ENCODE measurements at places on chromosomes 6 and 20.
A peak's percentile ranks its signal among the peaks of the same experiment; 100 is the strongest.

DNA sequence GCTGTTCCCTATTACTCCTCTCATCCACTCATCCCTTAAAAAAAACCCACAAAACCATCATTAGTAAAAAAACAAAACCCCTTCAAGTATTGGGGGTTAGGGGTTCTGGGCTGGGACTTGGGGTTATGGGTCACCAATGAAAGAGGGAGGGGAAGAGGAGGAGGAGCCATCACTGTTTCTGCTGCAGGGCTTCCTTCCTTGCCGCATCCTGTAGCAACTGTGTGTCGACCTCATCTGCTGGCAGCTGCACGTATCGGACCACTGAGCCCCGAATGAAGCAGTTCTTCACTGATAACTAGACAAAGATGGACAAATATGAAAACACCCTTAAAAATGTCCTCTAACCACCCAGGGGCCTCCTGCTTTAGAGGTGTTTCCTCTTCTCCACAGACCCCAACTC lies 2.0 kb upstream of the VARS1 start:
- no peaks in the 10 kb centered on the region for H3K4me1 ChIP-seq
- no peak for DNase-seq
- no peak overlapping the region for H3K4me3 ChIP-seq

DNA sequence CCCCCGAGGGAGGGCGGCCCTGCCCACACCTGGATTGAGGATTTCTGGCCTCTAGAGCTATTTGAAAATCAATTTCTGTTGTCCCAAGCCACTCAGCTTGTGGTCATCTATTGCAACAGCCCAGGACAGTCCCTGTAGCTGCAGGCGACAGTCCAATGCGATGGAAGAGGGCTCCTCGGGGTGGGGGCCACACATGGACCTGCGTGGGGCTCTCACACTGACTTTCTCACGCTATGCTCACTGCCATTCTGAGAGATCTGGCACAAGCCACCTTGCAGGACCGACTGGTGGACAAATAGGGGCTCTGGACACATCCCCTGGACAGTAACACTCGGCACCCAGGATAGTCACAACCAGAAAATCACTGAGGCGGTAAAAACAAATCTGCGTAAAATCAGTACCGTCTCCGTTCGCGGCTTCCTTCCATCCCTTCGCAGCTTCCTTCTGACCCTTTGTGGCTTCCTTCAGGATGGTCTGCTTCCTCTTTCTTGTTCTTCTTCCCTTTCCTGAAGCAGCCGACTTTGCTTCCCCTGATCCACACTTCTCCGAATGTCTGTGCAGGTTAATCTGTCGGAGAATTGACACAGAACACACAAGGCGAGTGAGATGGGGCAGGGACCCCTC lies 21.8 kb downstream of the CTCFL start:
- H3K4me3 ChIP-seq, result no peak overlapping the region
- no peaks in the 10 kb centered on the region for H3K36me3 ChIP-seq
- H3K27me3 ChIP-seq, result peaks cover 24% of the 10 kb centered on the region

GRCh38 chr6:143396497-143397226 lies 53.8 kb downstream of the ADAT2 start:
- no peak overlapping the region for H3K27ac ChIP-seq
- no peak for DNase-seq
- H3K27me3 ChIP-seq, result no peaks in the 10 kb centered on the region

GRCh38 chr6:44388887-44389286 lies 1.4 kb downstream of the CDC5L start:
- H3K4me3 ChIP-seq, result peak overlapping the region; percentile 63
- H3K36me3 ChIP-seq, result peaks cover 56% of the 10 kb centered on the region
- DNase-seq, result no peak
- peaks cover 15% of the 10 kb centered on the region for H3K4me1 ChIP-seq
- no peak overlapping the region for H3K27ac ChIP-seq

DNA sequence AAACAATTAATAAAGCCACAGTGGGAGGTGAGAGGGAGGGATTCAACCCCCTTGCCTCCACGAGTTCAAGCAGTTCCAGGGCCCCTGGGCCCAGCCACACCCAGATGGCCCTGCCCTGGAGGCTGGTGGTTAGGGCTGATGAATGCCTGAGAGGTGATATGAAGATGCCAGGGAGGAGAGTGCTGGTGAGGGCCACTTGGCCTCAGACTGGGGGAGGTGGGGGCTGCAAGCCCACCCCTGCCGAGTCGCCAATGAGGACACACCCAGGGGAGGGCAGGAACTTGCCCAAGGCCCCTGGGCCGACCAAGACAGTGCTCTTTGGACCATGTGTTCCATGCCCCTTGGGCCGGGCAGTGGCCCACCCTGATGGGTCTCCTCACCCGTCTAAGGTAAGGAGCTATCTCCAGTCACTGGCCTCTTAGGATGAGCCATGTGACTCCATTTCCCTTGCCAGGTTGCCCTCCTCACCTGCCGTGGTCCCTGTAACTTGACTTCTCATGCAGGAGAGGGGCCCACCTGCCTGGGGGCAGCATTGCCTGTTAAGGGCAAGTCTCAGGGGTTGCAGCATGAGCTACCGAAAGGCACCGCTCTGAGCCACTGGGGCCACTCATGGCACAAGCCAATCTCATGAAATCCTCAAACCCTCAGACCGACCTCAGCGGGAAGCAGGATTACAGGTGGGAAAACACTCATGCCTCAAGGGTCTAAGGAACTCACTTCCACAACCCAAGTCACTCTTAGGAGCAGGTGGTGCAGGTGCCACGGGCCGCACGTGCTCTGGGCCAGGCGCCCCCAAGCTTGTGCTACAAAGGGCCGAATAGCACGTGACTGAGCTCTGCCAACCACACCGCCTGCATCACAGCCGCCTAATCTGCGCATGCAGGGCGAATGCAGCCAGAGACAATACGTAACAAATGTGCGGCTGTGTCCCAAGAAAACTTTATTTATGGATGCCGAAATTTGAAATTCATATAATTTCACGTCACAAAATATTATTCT lies 147.4 kb upstream of the MLN start:
- H3K27ac ChIP-seq, result no peak overlapping the region
- no peaks in the 10 kb centered on the region for H3K36me3 ChIP-seq
- no peak overlapping the region for H3K4me3 ChIP-seq

GRCh38 chr6:23320471-23321015 lies 751.2 kb downstream of the HDGFL1 start:
- H3K4me3 ChIP-seq, result no peak overlapping the region
- H3K27me3 ChIP-seq, result no peaks in the 10 kb centered on the region
- no peak for DNase-seq
- H3K4me1 ChIP-seq, result no peaks in the 10 kb centered on the region
- H3K36me3 ChIP-seq, result no peaks in the 10 kb centered on the region

DNA sequence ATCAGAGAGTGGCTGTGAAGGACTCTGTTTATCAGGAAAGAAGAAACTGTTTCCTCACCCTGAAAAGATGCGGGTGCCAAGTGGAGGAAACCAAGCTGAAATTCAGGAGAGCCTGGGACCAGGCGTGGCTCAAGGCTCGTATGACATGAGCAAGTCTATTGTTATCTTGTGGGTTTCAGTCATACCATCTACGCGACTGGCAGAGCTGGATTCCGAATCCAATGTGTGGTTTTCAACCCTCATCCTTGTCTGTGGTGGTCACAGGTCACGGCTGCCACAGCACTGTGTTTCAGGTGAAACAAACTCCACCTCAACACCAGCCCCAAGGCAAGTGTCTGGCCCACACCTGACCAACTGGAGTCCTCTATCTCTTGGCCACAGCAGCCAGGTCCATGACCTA lies 9.1 kb downstream of the MC3R start:
- H3K4me1 ChIP-seq, result no peaks in the 10 kb centered on the region
- H3K36me3 ChIP-seq, result no peaks in the 10 kb centered on the region
- no peaks in the 10 kb centered on the region for H3K27me3 ChIP-seq
- no peak overlapping the region for H3K4me3 ChIP-seq
- no peak overlapping the region for H3K27ac ChIP-seq

DNA sequence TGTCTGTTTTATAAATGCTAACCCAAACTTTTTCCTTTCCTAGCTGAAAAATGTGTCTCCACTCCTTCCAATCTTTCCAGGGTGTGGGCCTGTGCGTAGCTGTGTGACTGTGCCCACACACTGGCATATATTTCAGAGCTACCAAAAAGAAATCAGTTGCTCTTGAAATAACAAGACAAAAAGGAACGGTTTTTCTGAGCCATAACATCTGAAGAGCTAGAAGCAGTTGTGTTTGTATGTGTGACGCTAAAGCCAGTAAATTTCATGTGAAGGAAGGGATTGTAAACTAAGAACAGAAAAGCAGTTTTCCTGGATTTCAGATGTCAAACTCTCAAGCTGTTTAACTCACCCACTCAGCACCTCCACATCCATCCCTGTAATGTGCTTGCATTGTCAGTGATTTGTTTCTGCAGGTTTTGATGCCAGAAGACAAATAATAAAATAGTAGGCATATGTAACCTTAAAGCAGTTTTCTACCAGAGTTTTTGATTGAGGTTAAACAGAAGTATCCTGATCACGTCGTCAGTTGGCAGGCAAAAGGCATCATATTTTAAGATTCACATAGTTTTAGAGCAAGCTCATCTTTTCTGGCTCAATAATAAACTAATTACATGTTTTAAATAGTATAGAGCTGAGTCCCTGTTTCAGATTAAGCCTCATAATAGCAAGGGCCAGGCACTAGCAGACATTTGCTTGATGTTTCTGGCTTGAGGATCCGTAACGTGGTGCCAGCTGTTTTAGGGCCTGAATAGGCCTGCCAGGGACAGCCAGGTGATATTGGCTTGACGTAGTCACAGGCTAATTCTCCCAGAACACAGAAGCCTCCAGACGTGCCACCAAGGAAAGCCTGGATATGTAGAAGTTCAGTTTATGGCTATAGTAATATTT lies 90.9 kb downstream of the FOXO3 start:
- no peak overlapping the region for H3K4me3 ChIP-seq
- no peak for DNase-seq

DNA sequence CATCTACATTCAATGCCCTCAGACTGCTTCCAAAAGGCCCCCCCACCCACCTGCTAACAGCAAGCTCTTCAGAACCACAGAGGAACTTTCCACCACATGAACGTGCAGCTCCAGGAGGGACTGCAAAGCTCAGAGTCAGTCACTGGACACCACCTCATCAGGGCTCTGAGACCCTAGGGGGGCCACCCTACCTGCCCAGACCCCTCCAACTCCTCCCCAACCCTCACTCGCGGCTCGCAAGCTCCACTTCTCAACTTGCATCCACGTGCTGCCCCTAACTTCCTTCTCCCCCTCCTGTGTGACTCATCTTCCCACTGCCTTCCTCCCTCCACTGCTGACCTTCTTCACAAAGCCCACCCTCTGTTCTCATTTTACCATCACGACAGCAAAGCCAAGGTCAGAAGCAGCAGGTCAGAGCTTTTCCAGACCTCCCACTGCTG lies 6.5 kb downstream of the MBOAT1 start:
- no peak for DNase-seq
- H3K27ac ChIP-seq, result no peak overlapping the region
- no peaks in the 10 kb centered on the region for H3K4me1 ChIP-seq
- no peak overlapping the region for H3K4me3 ChIP-seq
- no peaks in the 10 kb centered on the region for H3K36me3 ChIP-seq

DNA sequence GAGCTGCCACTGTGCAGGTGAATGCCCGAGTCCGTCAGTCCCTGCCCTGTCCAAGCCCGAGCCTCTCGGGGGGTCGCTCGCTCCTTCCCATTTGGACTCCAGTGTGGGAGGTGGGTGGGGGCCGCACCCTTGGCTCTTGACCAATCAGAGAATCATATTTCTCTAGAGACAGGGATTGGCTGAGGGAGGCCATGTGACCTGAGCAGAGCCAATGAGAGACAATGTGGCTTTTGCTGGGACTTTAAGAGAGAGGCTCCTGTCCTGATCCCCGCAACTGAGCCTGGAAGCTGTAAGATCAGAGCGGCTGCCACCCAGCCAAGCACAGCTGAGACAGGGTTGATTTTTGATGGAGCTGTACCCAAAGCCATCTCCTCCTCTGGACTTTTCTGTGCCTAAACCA lies 199.3 kb downstream of the TFAP2C start:
- H3K36me3 ChIP-seq, result no peaks in the 10 kb centered on the region
- H3K4me3 ChIP-seq, result no peak overlapping the region
- no peaks in the 10 kb centered on the region for H3K27me3 ChIP-seq

DNA sequence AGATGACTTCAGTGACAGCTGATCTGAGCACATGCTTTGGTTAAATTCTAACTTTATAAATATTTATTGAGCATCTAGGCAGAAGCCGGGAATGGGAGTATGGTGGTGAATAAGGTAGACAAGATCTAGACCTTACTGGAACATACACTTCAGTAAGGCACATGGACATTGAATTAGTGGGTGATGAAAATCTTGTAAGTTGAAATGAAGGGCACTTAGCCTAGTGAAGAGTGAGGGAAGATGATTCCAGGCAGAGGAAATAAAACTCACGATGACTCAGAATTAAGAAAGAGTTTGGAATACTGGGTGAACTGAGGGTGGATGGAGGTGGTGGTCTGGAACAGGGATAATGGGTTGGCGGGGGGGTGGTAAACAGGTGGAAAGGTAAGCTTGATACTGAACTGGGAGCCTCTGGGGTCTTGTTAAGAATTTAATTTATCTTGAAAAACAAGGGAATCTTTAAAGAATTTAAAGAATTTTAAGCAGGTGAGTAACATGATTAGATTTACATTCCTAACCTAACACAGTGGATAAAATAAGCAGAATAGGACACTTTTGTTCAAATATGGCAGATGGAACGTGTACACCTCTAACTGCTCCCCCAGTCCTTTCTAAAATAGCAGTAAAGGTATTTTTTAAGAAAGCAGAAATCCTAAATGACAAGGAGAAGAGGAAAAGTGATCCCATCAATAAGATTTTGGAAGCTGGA lies 75.2 kb upstream of the ARHGAP18 start:
- H3K36me3 ChIP-seq, result no peaks in the 10 kb centered on the region
- no peak overlapping the region for H3K4me3 ChIP-seq
- no peaks in the 10 kb centered on the region for H3K27me3 ChIP-seq
- H3K27ac ChIP-seq, result no peak overlapping the region
- no peak for DNase-seq

- no peaks in the 10 kb centered on the region for H3K36me3 ChIP-seq
- peaks cover 4% of the 10 kb centered on the region for H3K4me1 ChIP-seq
- H3K27me3 ChIP-seq, result no peaks in the 10 kb centered on the region
- no peak overlapping the region for H3K27ac ChIP-seq
- DNase-seq, result no peak
Observed at GRCh38 chr20:62493886-62494285, 18.1 kb upstream of the GATA5 start.
